Stimulated activated naive CD4-positive, alpha-beta T cell treated with Interleukin-2 at 50 U/mL for 16 hours (primary cell): ENCODE measurements at places on chromosomes 12 and 14.
A peak's percentile ranks its signal among the peaks of the same experiment; 100 is the strongest.

- DNase-seq: no peak
Measured at GRCh38 chr14:33359288-33359881, 420.7 kb downstream of the NPAS3 start.

DNA sequence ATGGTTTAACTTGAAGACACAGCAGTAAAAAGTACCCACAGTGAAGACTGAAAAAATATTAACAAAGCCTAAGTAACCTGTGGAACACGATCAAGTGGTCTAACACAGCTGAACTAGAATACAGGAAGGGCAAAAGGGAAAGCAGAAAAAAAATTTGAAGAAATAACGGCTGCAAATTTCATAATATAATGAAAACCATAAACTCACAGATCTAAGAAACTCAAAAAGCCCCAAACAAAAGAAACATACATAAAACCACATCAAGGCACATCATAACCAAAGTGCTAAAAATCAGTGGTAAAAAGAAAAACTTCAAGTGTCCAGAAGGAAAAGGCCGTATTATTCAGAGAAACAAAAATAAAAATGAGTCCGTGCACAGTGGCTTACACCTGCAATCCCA, 30.9 kb downstream of the SPPL3 start:
- no peak for DNase-seq

- no peak for DNase-seq
Measured at GRCh38 chr12:22672951-22673350, 48.0 kb downstream of the ETNK1 start.

DNA sequence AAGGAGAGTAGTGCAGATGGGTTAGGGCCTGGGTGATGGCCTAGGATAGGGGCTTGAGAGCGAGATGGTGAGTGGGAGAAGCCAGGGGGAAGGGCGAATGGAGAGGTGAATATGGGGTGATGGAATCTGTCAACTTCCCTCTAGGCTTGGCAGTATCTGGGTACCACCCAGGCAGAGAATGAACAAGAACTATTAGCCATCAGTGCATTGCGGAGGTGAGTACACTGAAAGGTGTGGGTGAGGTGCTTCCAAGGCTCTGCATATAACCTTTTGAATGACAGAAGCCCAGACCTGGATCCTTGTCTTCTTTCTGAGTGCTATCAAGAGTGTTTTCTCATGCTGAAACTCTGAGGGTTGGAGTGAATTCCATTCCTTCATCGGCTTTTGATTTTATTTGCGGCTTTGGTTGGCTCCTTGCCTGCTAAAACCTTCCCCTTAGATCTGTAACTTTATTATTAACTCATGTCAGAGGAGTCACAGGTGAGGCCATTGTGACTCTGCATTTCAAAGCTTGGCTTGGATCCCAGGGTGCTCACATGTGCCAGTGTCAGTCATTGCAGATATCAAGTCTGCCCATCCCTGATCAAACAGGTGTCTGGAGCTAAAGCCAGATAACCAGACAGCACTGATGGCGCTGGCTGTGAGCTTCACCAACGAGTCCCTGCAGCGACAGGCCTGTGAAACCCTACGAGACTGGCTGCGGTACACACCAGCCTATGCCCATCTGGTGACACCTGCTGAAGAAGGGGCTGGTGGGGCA, 18.6 kb downstream of the PEX5 start:
- DNase-seq: no peak

GRCh38 chr12:43015090-43015737, 425.7 kb upstream of the PRICKLE1 start:
- DNase-seq: no peak

- DNase-seq: no peak
Measured at GRCh38 chr12:57451233-57451778, 3.8 kb upstream of the INHBE start.

DNA sequence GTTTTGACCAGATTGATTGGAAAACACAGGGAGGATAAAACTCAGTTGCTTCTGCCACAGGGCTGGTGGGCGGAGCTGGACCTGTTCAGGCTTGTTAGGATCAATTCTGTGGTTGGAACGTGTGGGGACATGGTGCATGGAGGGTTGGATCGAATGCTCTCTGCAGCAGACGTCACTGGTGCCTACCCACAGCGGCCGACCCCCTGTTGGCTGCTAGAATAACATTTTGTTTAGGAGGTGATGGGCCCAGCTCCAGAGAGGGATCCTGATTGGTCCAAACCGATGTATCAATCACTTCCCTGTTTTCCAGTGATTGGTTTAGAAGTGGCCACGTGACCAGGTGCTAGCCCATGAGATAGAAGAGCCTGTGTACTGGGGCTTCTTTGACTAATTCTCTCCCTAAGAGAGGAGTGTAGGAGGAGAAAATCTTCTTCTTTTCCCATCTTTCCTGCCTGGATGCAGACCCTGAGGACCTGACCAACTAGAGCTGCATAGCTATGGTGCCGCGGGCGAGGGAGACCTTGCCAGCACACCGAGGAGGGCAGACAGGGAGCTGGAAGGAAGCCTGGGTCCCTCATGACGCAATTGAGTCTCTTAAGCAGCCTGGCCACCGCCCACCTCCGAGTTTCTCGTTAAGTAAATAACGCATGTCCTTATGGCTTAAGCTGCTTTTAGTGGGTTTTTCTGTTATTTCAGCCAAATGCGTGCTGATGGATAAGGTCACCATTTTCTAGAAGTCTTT, 163.5 kb downstream of the AACS start:
- DNase-seq: no peak

DNA sequence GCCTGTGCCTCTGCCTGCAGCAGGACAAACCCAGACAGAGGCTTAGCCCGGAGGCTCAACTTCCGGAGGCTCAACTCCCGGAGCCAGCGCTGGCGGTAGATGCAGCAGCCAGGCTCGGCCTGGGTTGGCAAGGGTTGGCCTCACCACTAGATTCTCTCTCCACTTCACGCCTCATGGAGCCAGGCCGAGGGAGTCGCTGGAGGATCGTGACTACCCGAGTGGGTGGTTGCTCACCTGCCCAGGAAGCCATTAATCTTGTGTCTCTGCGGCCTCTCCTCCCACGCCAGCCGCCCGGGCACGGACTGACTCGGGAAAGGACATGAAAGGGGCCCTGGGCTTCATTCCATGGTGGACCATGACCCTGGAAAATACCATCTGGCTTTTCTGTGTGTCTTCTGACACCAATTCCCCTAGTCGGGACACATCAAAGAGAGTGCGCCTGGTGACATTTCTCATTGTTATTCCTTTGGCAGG, 20.8 kb downstream of the ESRRB start:
- no peak for DNase-seq

DNA sequence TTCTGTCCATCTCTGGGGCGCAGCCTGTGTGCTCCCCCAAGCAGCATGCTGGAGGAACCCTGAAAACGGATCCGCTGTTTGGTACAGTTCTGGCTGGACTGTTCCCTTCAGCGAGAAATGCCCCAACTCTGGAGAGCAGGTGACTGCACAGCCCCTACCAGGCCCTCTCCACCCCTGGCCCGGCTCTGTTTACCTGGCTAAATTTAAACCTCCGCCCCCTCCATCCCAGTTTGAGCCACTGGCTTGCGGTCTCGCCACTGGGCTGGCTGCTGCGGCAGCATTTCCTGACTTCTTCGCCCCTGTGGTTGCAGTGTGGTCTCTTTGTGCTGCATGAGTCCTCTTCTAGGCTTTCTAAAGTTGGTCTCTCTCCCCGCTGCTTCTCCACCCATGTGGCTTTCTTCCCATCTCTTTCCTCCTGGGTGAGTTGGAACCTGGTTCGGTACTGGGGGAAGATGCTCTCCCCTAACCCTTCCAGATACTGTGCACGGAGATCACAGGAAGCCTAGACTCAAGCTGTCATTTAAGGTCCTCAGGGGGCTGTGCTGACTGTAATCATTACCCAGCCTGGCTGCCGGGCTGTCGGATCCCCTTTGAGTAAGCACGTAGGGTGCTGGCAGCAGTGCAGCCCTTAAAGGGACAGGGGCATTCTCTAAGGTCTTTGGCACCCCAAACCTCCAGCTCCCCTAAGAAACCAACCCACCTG, 60.6 kb downstream of the FBXL14 start:
- DNase-seq: peak; percentile 25

GRCh38 chr12:48442179-48442847, 30.0 kb upstream of the ANP32D start:
- no peak for DNase-seq

- DNase-seq: no peak
Measured at GRCh38 chr12:28172434-28173030, 17.7 kb upstream of the CCDC91 start.

GRCh38 chr12:77521508-77522115, 309.1 kb upstream of the NAV3 start:
- DNase-seq: no peak

DNA sequence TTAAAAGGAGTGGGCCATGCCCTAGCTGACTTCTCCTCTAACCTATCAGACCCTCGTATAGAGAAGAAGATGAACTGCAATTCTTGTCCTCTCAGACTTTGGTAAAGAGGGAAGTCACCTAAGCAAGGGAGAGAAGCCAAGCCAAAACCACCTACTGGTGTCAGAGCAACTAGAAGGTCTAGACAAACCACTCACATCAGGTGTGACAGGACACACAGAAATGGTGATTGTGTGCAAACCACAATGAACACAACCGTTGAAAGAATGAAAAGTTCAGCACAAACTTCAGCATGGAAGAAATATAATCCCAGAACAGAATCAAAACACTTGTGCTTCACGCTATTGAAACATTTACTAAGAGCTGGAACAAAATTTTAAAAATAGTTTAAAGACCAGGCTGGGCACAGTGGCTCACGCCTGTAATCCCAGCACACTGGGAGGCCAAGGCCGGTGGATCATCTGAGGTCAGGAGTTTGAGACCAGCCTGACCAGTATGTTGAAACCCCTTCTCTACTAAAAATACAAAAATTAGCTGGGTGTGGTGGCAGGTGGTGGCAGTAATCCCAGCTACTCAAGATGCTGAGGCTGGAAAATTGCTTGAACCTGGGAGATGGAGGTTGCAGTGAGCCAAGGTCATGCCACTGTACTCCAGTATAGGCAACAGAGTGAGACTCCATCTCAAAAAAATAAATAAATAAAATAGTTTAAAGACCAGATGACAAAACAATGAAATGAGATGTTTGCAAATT, 56.2 kb upstream of the NTF3 start:
- no peak for DNase-seq

DNA sequence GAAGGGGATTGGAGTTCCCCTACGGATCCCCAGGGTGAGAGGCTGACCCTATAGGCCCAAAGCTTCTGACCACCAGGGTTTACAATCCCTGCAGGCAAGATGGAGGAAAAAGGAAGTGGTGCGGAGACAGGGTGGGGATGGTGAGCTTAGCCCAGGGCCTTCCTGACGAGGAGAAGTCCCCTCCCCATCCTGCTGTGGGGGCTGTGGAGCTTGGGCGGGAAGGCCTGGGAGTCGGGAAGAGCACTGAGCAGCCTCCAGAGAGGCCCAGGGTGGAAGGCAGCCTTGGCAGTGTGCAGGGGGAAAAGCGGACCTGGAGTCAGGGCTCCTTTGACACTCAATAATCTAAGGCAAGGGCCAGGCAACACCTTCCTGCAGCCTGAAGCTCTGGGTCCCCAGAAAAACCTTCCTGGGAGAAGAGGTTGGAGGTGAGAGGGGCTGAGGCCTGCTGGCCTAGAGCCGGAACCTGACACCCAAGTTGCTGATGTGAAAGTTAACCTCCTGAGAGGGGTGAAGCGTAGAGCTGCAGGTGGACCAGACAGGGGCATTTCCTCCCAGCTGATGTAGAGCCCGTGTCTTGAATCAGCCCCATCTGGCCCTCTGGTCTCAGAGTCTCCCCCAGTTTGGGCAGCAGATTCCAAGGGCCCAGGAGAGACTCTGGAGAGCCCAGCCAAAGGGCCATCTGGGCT, 6.0 kb downstream of the HDAC7 start:
- DNase-seq: no peak

GRCh38 chr12:127621366-127621765, 645.6 kb upstream of the TMEM132C start:
- no peak for DNase-seq

GRCh38 chr12:34597548-34598351, 575.5 kb downstream of the ALG10 start:
- no peak for DNase-seq

- DNase-seq: no peak
Measured at GRCh38 chr12:104598342-104599271, 141.9 kb downstream of the CHST11 start.

- no peak for DNase-seq
Measured at GRCh38 chr14:54676812-54677708, 110.1 kb downstream of the SAMD4A start.

DNA sequence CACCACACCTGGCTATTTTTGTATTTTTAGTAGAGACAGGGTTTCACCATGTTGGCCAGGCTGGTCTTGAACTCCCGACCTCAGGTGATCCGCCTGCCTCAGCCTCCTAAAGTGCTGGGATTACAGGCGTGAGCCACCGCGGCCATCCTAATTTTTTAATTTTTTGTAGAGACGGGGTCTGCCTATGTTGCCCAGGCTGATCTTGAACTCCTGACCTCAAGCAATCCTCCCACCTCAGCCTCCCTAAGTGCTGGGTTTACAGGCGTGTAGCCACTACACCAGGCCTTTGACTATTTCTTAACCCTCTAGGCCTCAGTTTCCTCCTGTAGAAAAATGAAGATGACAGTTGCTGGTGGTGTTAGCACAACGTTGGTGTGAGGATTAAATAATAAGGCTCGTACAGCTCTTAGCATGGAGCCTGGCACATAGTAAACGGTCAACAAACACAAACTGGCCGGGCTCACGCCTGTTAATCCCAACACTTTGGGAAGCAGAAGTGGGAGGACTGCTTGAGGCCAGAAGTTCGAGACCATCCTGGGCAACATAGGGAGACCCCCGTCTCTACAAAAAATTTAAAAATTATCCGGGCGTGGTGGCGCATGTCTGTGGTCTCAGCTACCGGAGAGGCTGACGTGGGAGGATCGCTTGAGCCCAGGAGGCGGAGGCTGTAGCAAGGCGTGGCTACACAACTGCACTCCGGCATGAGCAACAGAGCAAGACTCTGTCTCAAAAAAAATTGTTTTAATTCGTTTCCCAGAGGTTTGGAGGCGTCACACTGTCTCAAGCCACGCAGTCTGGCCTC, 979 bp downstream of the DDX54 start:
- peak; percentile 79 for DNase-seq

GRCh38 chr14:45065540-45065939, 18.4 kb upstream of the PRPF39 start:
- DNase-seq: no peak

DNA sequence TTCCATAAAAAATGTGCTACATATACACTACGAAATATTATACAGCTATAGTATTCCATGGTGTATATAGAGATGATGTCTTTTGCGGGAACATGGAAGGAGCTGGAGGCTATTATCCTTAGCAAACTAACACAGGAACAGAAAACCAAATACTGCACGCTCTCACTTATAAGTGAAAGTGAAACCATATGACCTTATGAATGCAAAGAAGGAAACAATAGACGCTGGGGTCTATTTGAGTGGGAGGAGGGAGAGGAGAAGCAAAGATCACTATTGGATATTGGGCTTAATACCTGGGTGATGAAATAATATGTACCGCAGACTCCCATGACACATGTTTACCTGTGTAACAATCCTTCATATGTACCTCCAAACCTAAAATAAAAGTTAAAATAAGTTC, 142.8 kb downstream of the LRFN5 start:
- DNase-seq: no peak
